ENCODE measurements at places on chromosomes 1 and 21. TPM values are rescaled to one million over a fixed set of nuclear protein-coding genes. Genes with fewer than 3 reads are reported as not detected.

DNA sequence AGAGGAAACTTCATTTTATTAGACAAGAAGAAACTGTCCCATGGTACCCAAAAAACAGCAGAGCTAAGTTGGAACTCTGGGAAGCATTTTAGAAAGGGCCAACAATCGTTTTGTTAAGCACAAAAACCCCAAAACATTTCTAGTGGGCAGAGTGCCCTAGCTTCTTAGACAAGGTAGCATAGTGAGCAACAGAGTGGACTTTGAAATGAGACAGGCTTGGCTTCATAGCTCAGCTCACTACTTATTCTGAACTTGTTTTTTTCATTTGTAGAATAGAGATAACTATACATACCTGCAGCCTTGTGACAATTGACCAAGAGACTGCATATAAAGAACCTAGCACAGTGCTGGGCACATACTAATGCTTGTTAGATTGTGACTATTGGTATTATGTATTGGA, 50.1 kb downstream of the HLX start:
- no peaks in the 10 kb centered on the region for H3K36me3 ChIP-seq
- no peak overlapping the region for H3K4me3 ChIP-seq
- H3K27ac ChIP-seq, result no peak overlapping the region
- H3K27me3 ChIP-seq, result peaks cover 3% of the 10 kb centered on the region
- H3K4me1 ChIP-seq, result no peaks in the 10 kb centered on the region
- DNase-seq, result peak; percentile 12

- H3K27ac ChIP-seq, result no peak overlapping the region
- H3K4me3 ChIP-seq, result peak overlapping the region; percentile 29
- no peak for DNase-seq
These were observed 128.0 kb upstream of the DPYD start for GRCh38 chr1:98048751-98049325.

- H3K4me3 ChIP-seq, result no peak overlapping the region
- no peak overlapping the region for H3K27ac ChIP-seq
- DNase-seq, result peak; percentile 61
- H3K36me3 ChIP-seq, result no peaks in the 10 kb centered on the region
- no peaks in the 10 kb centered on the region for H3K4me1 ChIP-seq
These were observed 325.7 kb downstream of the HHAT start for GRCh38 chr1:210654176-210654981.

DNA sequence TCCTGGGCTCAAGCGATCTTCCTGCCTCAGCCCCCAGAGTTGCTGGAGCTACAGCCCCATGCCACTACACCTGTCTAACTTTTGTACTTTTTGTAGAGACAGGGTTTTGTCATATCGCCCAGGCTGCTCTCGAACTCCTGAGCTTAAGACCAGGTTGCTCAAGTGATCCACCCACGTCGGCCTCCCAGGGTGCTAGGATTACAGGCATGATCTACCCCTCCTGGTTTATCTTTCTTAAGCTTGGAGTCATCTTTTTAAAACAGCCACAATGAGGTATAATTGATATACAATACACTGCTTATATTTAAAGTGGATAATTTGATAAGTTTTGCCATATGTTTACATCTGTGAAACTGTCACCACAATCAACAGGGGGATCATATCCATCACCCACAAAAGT, 25.4 kb upstream of the WDR26 start:
- H3K36me3 ChIP-seq, result no peaks in the 10 kb centered on the region
- H3K4me1 ChIP-seq, result peaks cover 23% of the 10 kb centered on the region
- H3K4me3 ChIP-seq, result no peak overlapping the region
- H3K27ac ChIP-seq, result no peak overlapping the region
- H3K27me3 ChIP-seq, result no peaks in the 10 kb centered on the region
- no peak for DNase-seq

DNA sequence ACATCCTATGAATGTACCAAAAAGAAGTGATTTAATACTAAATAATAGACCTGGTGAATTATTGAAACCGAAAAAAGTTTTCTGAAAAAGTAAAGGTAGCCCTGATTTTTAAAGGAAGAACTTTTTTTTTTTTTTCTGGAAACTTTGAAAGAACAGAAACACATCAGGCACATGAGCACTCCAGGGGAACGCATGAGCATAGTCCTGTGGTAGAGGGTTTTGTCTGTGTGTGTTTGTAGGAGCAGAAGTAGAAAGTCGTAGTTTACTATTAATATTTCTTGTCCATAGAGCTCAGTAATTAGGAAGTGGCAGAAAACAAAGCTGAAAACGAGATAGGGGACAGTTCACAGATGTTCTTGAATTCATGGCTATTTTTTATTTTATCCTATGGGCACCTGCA, 1175.9 kb upstream of the B3GALT2 start:
- H3K4me3 ChIP-seq, result no peak overlapping the region
- peaks cover 3% of the 10 kb centered on the region for H3K27me3 ChIP-seq
- DNase-seq, result no peak
- no peaks in the 10 kb centered on the region for H3K4me1 ChIP-seq

DNA sequence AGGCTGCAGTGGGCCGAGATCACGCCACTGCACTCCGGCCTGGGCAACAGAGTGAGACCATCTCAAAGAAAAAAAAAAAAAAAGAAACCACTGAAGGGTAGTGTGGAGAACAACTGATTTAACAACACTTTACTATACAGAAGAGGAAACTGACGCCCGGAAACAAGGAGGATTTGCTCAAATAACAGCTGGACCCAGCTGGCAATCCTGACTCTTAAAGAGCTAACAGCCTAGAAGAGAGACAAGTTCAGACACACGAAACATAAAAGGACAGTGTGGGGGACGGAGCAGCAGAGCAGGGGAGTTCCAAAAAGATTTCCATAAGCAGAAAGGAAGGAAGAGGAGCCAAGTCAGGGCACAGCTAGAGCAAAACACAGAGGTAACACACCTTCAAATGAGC, 4.4 kb downstream of the ECHDC2 start:
- DNase-seq, result no peak
- H3K36me3 ChIP-seq, result no peaks in the 10 kb centered on the region
- peaks cover 18% of the 10 kb centered on the region for H3K4me1 ChIP-seq

GRCh38 chr21:42089093-42089631, 18.0 kb downstream of the UMODL1 start:
- peaks cover 15% of the 10 kb centered on the region for H3K4me1 ChIP-seq
- DNase-seq, result peak; percentile 67
- peaks cover 11% of the 10 kb centered on the region for H3K27me3 ChIP-seq
- H3K36me3 ChIP-seq, result no peaks in the 10 kb centered on the region
- no peak overlapping the region for H3K4me3 ChIP-seq

- H3K27me3 ChIP-seq, result no peaks in the 10 kb centered on the region
- peak overlapping the region; percentile 78 for H3K4me3 ChIP-seq
- H3K4me1 ChIP-seq, result peaks cover 72% of the 10 kb centered on the region
- peaks cover 10% of the 10 kb centered on the region for H3K36me3 ChIP-seq
- peak overlapping the region; percentile 85 for H3K27ac ChIP-seq
- peak; percentile 83 for DNase-seq
These were observed 115.3 kb downstream of the RUNX1 start for GRCh38 chr21:34933609-34934335.

- H3K27me3 ChIP-seq, result no peaks in the 10 kb centered on the region
- H3K4me3 ChIP-seq, result no peak overlapping the region
- no peak overlapping the region for H3K27ac ChIP-seq
- no peaks in the 10 kb centered on the region for H3K36me3 ChIP-seq
- no peak for DNase-seq
These were observed 361.1 kb downstream of the TGFB2 start for GRCh38 chr1:218705911-218706893.

DNA sequence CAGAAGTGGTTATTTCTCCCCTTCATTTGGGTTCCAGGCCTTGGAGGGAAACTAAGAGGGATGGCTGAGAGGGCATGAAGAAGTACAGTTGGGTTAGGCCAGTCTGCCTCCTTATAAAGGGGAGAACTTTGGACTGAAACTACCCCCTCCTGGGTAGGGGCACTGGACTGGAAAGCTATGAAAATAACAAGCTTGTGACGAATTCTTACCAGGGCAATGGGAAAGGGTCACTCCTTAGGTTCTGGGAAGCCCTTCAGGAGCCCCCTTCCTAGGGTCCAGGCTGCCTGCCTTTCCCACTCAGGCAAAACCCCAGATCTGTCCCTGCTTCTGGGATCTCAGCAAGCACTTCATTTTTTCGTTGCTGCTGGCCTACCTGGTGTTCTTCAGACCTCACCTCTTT, 9.8 kb upstream of the P3R3URF start:
- DNase-seq, result no peak
- no peaks in the 10 kb centered on the region for H3K27me3 ChIP-seq
- no peak overlapping the region for H3K27ac ChIP-seq
- H3K4me1 ChIP-seq, result peaks cover 17% of the 10 kb centered on the region
- no peak overlapping the region for H3K4me3 ChIP-seq
- peaks cover 11% of the 10 kb centered on the region for H3K36me3 ChIP-seq

DNA sequence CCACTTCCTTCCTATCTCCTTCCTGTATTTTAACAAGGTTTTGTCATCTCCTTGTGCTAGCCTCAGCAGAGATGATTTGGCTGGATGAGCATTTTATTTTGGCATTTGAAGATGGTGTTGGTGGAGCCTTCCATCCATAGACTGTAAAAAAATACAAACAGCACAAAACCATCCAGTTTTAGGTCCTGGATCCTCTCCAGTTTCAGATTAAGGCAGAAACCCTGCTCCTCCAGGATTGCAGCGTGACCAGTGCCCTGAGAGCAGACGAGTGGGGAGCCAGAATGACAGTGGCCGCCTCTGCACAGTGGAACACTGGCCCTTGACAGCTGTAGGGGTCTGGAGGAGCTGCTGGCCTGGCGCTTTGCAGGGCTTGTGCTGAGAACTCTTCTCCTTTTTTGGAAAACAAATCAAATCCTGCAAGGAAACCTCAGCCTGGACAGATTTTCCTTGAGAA, 72.2 kb upstream of the GADD45A start:
- no peaks in the 10 kb centered on the region for H3K36me3 ChIP-seq
- H3K27me3 ChIP-seq, result peaks cover 11% of the 10 kb centered on the region
- no peak for DNase-seq
- H3K27ac ChIP-seq, result no peak overlapping the region

TFF3 gene
- total RNA-seq, result not detected

ADAM30 gene
- not detected for total RNA-seq
